ENCODE measurements at places on chromosomes 5 and 9.

GRCh38 chr5:67259548-67260215 is 63.1 kb upstream of the CD180 start:
- no peak for DNase-seq

DNA sequence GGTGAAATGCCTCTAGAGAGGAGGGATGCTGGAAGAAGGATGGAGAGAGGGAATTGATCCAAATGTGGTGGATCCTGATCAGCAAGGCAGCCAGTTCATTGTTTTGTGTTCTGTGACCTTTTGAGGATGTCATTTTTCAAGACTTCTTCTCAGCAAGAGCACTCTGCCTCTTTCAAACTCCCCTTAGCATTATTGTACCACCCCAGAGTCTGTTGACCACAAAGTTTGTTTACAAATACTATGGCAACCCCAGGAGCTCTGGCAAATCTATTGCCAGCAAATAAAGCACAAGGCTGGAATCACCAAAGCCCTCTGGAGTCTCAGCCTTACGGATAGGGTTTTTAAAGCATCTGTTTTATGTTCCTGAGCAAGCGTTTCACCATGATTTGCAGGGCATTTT is 76.2 kb upstream of the SLC1A3 start:
- DNase-seq = no peak

- no peak for DNase-seq
Observed at GRCh38 chr5:154607746-154608145, 129.7 kb upstream of the HAND1 start.

DNA sequence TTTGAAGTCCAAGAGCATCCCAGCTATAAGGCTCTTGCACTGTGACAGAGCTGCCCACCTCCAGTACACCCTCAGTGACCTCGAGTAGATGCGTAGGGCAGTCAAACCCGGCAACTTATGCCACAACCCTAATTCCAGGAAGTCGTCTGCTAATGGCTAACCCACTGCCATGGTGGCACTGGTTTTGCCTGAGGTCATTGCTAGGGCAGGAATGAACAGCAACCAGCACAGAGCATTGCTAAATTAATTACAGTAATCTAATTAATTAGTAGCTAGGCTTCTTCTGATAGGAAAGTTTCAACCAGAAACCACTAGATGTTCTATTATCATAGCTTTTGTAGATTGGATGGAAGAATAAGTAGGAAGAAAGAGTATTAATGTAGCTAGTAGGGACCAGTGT is 122.8 kb downstream of the DPYSL3 start:
- no peak for DNase-seq

GRCh38 chr9:127809540-127810377 is 7.1 kb downstream of the FPGS start:
- no peak for DNase-seq

- no peak for DNase-seq
Observed at GRCh38 chr5:113166852-113167366, 190.3 kb downstream of the DCP2 start.

- DNase-seq = no peak
Observed at GRCh38 chr9:138064547-138064946, 187.0 kb downstream of the CACNA1B start.

GRCh38 chr5:59542851-59543820 is 350.4 kb downstream of the PDE4D start:
- no peak for DNase-seq

DNA sequence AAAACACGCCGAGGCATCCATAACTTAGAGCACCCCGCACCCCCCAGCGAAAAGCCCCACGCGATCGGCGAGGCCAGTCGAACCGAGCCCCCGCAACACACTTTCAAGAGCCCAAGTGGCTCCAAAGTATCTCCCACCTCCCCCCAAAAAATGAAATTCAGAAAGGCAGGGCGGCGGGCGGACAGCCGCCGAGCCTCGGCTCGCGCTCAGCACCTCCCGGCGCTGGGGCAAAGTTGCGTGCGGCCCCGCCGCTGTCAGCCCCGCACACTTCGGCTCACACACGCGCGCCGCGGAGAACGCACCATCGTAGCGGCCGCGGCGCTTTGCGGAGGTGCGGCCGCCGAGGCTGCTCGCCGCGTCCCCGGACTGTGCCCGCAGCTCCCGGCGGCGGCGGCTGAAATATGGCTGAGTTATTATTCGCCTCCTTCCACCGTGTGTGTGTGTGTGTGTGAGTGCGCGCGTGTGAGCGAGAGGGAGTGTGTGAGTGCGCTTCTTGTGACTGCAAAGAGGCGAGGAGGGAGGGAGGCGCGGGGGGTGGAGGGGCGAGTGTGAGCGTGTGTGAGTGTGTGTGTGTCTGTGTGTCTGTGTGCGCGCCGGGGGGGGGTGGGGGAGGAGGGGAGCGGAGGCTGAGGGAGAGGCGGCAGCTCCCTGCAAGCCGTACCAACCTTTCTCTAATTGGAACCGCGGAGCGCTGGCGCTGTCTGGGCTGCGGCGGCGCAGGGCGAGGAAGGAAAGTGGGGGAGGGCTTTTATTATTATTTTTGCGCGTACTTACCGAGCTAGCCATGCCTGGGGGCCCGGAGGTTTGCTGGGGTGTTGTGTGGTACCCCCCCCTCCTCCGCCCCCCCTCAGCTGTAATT is 599 bp downstream of the MLLT3 start:
- peak; percentile 89 for DNase-seq

- DNase-seq = no peak
Observed at GRCh38 chr5:173845321-173845720, 42.8 kb upstream of the CPEB4 start.

DNA sequence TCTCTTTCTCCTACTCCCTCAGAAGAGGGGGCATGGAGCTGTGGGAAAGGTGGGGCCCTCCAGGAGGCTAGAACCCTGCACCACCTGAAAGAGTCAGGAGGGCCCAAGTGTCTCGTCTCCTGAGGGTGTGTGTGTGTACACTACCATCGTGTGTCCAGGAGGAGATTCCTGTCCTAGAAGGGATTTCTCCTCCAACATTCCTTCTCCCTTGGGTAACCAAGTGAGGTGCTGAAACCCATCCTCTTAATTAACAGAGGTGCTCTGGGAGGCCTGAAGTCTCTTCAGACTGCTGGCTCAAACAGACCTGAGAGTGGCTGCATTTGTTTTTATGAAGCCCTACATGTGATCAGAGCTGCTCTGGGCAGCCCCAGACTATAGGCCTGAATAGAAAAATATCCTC is 61.1 kb upstream of the FAM169A start:
- no peak for DNase-seq

GRCh38 chr5:60578315-60578714 is 121.7 kb downstream of the DEPDC1B start:
- DNase-seq = no peak

DNA sequence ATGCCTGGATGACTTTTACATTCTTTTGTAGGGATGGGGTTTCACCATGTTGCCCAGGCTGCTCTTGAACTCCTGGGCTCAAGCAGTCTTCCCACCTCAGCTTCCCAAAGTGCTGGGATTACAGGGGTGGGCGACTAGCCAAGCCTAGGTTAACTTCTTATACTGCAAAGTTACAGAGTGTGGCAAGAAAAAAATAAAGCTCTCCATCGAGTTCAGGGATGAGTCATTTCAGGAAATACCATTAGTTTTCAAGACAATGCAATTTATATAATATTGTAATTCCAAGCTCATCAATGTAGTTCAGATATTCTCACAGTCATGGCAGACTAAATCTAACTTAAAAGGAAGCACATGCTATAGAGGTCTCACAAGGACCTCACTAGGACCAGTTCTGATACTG is 11.5 kb upstream of the ABO start:
- no peak for DNase-seq

- no peak for DNase-seq
Observed at GRCh38 chr5:32074401-32074800, 99.7 kb downstream of the GOLPH3 start.

DNA sequence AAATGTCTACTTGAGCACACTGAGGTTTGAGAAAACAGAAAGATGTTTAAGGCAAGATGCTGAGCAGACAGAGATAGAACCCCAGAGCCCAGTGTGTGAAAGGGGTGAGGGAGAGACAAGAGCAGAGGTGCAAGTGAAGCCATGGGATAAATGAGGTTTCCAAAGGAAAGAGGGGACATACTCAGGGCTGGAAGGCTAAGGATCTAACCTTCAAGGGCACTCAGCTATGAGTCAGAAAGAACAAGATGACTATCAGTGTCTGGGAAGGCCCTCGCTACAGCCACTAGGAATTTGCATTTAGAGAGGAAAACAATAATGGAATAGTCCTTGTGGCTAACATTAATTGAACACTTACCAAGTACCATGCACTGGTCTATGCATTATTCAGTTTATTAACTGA is 113.7 kb downstream of the HTR4 start:
- no peak for DNase-seq

GRCh38 chr9:128617943-128618342 is 38.7 kb downstream of the DYNC2I2 start:
- DNase-seq = no peak

Data from CD4-positive, alpha-beta T cell treated with Interleukin-6 for 4 hours (primary cell).